ENCODE measurements at places on chromosomes 5 and 9.

- DNase-seq, result no peak
Observed at GRCh38 chr5:161863811-161864210, 15.9 kb downstream of the GABRA1 start.

- DNase-seq, result no peak
Observed at GRCh38 chr9:4689687-4690104, 10.3 kb downstream of the CDC37L1 start.

DNA sequence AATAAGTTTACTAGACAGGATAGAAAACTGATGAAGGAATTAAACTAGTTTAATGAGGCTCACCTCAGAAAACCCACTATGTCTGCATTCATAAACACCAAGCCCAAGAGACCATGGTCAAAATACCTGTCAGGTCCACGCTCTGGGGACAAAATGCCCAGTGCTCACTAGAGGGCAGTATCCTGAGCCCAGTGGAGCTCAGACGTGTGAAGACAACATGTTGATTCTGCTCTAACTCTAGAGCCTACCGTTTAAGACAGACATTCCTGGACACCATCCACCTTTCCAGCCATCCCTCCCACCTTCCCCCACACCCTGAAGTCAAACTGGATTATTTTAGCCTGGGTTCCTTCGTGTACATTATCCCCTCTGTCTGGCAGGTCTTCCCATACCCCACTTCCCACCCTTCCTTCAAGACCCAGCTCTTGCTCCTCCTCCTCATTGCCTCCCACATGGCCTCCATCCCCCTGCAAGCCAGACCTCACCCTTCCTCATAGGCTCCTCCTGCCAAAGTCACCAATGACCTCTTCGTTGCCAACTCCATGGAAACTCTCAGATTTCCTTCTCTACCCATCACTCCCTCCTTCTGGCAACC lies 142.3 kb upstream of the FSTL4 start:
- no peak for DNase-seq

- no peak for DNase-seq
Observed at GRCh38 chr5:96187309-96188027, 225.8 kb upstream of the ELL2 start.

DNA sequence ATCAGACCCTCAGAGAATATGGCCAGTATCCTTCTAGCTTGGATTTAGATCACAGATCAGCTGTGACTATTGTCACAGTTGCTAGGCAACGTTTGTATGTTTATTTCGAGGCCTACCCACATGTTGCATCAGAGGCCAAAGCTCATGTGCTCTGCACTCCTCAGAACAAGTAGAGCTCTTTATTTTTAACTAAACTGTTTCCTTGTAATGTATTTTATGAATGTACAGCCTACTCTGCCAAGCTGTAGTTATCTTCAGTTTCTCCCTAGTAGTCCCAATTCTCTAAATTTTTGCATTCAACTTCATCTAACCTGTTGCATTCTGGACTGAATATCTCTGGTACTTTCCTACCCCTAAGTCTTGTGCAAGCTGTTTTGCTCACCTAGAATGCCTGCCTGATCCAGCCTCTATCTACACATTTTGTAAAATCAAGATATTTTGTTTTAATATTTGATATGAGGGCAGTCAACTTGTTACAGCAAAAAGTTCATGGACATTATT lies 52.8 kb downstream of the CAST start:
- peak; percentile 69 for DNase-seq

GRCh38 chr9:127970401-127971313 lies 10.1 kb downstream of the EEIG1 start:
- peak; percentile 78 for DNase-seq

DNA sequence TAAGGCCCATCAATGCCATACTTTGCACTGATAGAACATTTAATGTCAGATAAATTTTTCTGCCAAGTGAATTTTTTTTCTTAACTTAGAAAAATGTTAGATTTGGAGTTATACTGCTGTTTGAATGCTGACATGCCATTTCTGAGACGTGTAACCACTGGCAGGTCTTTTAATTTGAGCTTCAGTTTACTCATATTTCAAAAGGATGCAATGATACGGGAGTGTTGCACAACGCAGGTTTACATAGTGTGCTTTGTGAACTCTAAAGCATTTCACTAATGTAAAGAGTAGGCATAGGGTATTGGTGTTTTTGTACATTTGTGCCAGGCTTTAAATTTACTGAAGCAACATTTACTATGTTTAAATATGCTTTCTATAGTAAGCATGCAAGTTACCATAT lies 4.2 kb downstream of the ZBTB43 start:
- no peak for DNase-seq

DNA sequence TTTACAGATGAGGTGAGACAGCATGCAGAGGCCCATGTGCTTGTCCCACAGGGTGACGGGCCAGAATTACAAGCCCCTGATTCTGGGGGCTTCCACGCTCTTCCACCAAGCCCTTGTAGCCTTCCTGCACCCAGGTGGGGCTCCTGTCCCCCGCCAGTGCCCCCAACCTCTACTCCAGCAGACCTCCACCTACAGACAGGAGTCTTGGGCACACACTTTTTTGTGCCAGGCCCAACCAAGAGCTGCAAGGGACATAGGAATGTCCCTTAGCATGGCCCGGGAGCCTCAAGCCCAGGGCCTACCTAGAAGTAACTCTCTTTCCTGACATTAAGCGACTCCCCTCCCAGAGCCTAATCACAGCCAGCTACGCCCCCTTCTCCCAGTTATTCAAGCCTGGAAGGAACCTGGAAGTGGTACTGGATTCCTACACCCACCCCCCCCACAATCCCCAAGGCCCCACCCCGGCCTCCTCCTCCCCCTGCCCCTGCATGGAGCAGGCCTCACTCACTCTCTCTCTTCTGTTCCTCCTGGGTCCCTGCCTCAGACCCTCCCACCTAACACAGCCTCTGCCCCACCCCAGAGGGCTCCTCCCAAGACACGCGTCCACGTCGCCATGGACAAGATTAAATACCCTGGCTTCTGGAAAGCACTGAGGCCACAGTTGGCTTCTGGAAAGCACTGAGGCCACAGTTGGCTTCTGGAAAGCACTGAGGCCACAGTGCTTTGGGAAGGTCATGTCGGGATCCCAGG lies 30.5 kb downstream of the ADAMTS2 start:
- DNase-seq, result no peak

DNA sequence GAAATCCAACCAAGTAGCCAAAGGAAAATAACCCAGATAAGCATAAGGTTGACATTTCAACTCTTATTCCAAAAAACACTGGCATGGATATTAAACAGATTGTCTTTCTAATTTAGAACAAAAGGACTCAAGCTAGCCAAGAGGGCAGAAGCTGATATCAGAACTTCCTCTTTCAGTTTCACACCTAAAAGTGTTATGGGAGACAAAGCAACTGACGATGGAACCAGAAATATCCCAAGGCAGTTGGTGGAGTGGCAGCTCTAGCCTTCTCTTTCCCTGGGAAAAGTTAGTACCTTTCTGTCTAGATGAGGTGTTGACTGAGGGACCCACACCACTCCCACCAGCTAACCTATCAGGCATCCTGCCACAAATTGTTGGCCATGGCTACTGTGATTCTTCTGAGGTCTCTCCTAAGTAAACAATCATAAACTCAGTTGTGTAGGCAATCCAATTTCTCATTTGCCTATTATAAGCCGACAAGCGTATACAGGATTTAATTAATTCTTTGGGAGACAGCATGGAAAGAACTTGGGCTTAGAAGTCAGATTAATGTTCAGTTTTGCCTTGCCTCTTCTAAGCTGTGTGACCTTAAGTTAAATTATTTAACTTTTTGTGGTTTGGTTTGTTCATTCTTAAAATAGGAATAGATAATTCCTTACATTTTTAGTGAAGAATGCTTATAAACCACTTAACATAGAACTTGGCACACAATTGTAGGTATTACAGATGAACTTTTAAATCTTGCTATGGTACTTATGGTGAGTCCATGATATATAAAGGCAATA lies 110.9 kb upstream of the ADAMTSL1 start:
- no peak for DNase-seq

DNA sequence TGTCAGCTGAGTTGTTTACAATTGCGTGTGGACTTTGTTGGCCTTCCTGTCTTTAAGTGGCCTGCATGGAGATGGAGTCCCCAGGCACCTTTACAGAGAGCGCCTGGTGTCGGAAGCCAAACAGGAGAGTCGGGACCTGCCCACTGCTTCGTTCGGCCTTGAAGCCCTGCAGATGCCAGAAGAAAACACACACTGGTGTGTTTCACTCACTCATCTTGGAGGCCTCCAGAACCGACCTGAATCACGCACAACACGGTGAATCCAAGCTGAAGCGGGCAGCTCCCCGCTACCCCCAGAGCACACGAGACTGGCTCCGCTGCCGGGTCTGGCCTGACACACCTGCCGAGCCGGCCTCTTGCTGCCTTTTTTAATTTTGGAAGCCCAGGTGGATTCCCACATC lies 419.4 kb upstream of the IRX4 start:
- DNase-seq, result no peak
